Amniotic epithelial cell (primary cell): ENCODE measurements at places on chromosomes 16 and 17.

DNA sequence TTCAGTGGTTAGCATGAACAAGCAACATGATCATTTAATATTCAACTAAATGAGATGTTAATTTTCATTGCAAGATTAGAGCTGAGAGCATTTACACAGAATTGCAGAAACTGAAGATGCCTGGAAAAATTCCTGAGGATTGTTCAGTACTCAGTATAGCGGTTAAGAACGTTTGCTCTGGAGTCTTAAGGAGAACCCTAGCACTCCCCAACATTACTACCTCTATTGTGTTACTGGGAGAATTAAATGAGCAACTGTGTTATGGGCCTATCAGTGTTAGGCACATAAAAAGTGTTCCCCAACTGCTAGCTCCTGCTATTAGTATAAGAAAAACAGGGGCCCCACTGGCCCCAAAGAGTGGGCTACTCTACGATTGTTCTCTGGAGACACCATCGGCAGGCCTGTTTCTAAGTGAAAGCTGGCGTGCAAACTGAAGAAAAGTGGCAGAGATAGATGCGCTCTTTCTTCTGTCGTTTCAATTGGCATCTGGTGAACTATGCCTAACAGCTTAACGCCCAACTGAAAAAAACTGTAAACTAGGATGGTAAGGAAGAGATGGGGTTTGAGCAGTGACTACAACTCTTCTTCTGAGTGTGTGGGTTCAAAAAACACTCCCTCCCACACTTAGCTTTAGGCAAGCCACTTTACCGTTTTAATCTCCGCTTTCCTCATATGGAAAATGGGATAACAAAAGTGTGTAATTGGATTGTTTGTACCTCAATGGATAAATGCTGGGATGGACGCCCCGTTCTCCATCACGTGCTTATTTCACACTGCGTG, 1.3 kb downstream of the CDR2 start:
- no peak for DNase-seq

GRCh38 chr17:56868716-56869115, 34.8 kb downstream of the DGKE start:
- DNase-seq, result no peak

- DNase-seq, result no peak
Observed at GRCh38 chr17:46862949-46863348, 11.6 kb downstream of the WNT9B start.

- DNase-seq, result peak; percentile 80
Observed at GRCh38 chr17:77332981-77333685, 192.4 kb downstream of the SEC14L1 start.

- peak; percentile 43 for DNase-seq
Observed at GRCh38 chr16:86403541-86404163, 106.7 kb upstream of the FOXF1 start.

- DNase-seq, result peak; percentile 29
Observed at GRCh38 chr17:37494401-37494831, 4.7 kb downstream of the DUSP14 start.
